NCI-H774 (cell line): ENCODE measurements at places on chromosomes 5 and 9.

GRCh38 chr9:137439158-137439714 is 1.9 kb downstream of the ENTPD8 start:
- DNase-seq, result no peak

DNA sequence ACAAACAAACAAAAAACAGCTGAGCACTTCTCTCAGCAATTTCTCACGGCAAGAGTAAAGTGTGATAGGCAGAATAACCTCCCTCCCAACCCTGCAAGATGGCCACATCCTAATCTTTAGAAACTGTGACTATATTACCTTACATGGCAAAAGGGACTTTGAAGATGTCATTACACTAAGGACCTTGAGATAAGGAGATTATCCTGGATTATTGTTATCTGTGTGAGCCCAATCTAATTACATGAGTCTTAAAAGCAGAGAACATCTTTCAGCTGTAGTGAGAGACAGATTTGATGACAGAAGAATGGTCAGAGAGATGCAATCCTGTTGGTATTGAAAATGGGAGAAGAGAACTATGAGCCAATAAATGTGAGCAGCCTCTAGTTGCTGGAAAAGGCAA is 347.9 kb downstream of the CDH9 start:
- no peak for DNase-seq

GRCh38 chr5:149284501-149284900 is 12.8 kb downstream of the AFAP1L1 start:
- no peak for DNase-seq

DNA sequence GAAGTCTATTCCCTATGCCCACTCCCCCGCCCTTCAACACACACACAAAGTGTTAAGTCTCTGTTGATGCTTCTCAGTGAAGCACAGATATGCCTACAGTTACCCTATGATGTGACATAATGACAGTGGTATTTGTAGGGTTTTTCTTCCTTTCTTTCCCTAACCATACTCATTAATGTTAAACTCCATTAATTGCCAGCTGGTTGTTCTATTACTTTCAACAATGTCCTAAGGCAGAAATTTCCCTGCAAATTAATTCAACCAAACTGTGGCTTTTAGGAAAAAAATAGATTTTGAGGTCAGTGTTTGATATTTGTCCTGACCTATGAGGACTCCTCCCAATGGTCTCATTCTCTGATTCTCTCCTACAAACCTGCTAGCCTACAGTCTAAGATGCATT is 38.2 kb upstream of the SLCO6A1 start:
- DNase-seq, result no peak

GRCh38 chr5:39891376-39891775 is 466.6 kb upstream of the DAB2 start:
- no peak for DNase-seq
